Activated CD8-positive, alpha-beta T cell treated with anti-CD3 and anti-CD28 coated beads, Interleukin-2, amount 10 ng/mL, durations not matched to agents 7 days and 5 days (primary cell): ENCODE measurements at places on chromosomes 4 and X. TPM values are rescaled to one million over a fixed set of nuclear protein-coding genes. Genes with fewer than 3 reads are reported as not detected.
A peak's percentile ranks its signal among the peaks of the same experiment; 100 is the strongest.

- no peak overlapping the region for H3K4me3 ChIP-seq
- H3K27ac ChIP-seq, result no peak overlapping the region
- peaks cover 3% of the 10 kb centered on the region for H3K27me3 ChIP-seq
- no peaks in the 10 kb centered on the region for H3K36me3 ChIP-seq
- no peaks in the 10 kb centered on the region for H3K4me1 ChIP-seq
These were observed 171.8 kb upstream of the TTC29 start for GRCh38 chr4:147117431-147117830.

GRCh38 chr4:34679228-34679627, 1565.1 kb downstream of the ARAP2 start:
- H3K4me3 ChIP-seq, result no peak overlapping the region
- no peaks in the 10 kb centered on the region for H3K36me3 ChIP-seq
- no peak for DNase-seq
- H3K4me1 ChIP-seq, result no peaks in the 10 kb centered on the region

GRCh38 chr4:118888666-118889311, at the start of gene SYNPO2:
Gene SYNPO2, plus strand, starts transcription at chr4:118888854. Its CDS starts 183 bp downstream, at chr4:118889037.
- peaks cover 14% of the 10 kb centered on the region for H3K4me1 ChIP-seq
- peaks cover 43% of the 10 kb centered on the region for H3K27me3 ChIP-seq
- H3K4me3 ChIP-seq, result peak within 1 kb of the TSS; percentile 73
- H3K36me3 ChIP-seq, result no peaks in the 10 kb centered on the region
- DNase-seq, result peak; percentile 56
- H3K27ac ChIP-seq, result no peak within 1 kb of the TSS

- no peak overlapping the region for H3K4me3 ChIP-seq
- H3K4me1 ChIP-seq, result no peaks in the 10 kb centered on the region
- H3K27me3 ChIP-seq, result peaks cover 12% of the 10 kb centered on the region
- no peak overlapping the region for H3K27ac ChIP-seq
- H3K36me3 ChIP-seq, result no peaks in the 10 kb centered on the region
These were observed 88.6 kb downstream of the STOX2 start for GRCh38 chr4:183993676-183994075.

- no peak for DNase-seq
- peaks cover 80% of the 10 kb centered on the region for H3K4me1 ChIP-seq
- peak overlapping the region; percentile 72 for H3K27ac ChIP-seq
- peaks cover 88% of the 10 kb centered on the region for H3K36me3 ChIP-seq
These were observed 103.2 kb downstream of the NFKB1 start for GRCh38 chr4:102604222-102604940.

- peaks cover 45% of the 10 kb centered on the region for H3K27me3 ChIP-seq
- no peaks in the 10 kb centered on the region for H3K36me3 ChIP-seq
These were observed 39.9 kb downstream of the FAM149A start for GRCh38 chr4:186144198-186144945.

The DIPK2B gene
- total RNA-seq, result not detected

- peaks cover 4% of the 10 kb centered on the region for H3K36me3 ChIP-seq
- no peaks in the 10 kb centered on the region for H3K27me3 ChIP-seq
- H3K27ac ChIP-seq, result no peak overlapping the region
- no peak overlapping the region for H3K4me3 ChIP-seq
- no peak for DNase-seq
These were observed 41.6 kb upstream of the STIM2 start for GRCh38 chr4:26819026-26819425.

GRCh38 chr4:106369456-106370060, 980 bp upstream of the GIMD1 start:
- DNase-seq, result peak; percentile 39
- no peak overlapping the region for H3K27ac ChIP-seq
- H3K36me3 ChIP-seq, result no peaks in the 10 kb centered on the region
- peaks cover 25% of the 10 kb centered on the region for H3K27me3 ChIP-seq

The TRIM2 gene
- total RNA-seq, result 0.13 TPM

The SLC26A1 gene
- total RNA-seq, result not detected

DNA sequence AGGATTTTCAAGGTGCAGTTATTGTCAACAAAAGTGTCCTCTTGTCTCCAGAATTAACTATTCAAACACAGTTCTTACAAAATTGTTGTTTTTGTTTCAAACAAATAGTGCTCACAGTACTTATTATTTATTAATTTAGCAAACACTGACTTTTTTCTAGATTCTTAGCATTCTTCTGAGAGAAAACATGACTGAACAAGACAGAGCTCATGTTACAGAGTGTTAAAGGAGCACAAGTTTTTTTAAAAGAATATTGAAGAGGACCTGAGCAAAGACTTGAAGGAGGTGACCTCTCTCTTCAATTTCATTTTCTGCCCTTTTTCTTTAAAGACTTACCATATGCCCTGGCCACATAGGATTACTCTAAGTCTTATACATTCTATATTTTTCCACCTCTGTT, 2220.3 kb upstream of the AGA start:
- H3K4me1 ChIP-seq, result no peaks in the 10 kb centered on the region
- DNase-seq, result no peak
- no peak overlapping the region for H3K4me3 ChIP-seq
- H3K36me3 ChIP-seq, result no peaks in the 10 kb centered on the region
- H3K27ac ChIP-seq, result no peak overlapping the region
- H3K27me3 ChIP-seq, result no peaks in the 10 kb centered on the region

- no peak overlapping the region for H3K4me3 ChIP-seq
- H3K36me3 ChIP-seq, result no peaks in the 10 kb centered on the region
- H3K27ac ChIP-seq, result no peak overlapping the region
- DNase-seq, result no peak
These were observed 1.1 kb upstream of the CYTL1 start for GRCh38 chr4:5020341-5020740.

DNA sequence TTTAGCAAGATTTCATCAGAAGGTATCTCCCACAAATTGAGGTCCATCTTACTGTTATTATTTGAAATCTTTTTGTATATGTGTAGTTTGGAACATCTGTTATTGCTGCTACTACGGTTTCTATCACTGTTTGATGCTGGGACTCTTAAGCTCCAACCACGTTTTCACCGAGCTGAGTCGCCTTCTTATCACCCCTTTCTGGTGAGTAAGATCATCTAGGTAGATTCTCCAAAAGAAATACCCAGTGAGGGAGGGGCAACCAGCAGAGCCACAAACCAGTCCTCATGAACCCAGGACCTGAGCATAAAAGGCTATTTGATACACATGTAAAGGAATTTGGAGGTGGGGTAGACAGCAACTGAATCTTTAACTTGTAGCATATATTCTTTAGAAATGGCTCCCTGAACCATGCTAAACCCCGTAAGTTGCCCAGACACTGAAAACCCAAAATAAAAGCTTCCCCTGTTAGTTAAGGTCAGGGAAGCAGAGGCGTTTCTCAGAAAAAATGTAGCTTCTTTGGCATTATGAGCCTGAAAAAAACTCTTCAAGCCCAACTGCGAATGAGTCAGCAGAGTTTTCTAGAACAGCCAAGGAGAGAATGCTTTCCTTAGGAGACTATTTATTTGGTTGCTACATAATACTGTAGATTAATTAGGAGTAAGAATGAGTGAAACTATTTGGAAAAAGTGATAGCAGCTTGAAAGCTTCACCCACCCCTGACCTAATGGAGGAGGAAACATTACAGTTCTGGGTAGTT, 53.8 kb upstream of the ATXN3L start:
- no peaks in the 10 kb centered on the region for H3K36me3 ChIP-seq
- H3K4me1 ChIP-seq, result no peaks in the 10 kb centered on the region
- H3K27ac ChIP-seq, result no peak overlapping the region
- DNase-seq, result no peak

DNA sequence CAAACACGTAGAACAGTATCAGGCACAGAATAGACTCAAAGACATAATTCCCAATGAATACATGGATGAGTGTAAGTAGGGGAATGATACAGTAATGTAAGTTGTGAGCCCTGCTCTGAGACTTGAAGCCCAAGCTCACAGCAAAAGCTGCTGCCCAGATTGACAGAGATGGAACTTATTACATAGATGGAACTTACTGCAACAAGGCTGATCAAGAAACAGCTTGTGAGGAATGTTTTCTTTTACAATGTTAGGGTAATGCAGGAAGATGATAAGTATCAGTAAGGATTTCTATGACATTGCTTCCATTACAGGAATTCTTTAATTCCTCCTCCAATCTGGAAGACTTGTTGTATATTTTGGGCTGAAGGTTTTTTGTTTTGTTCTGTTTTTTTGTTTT, 278.4 kb downstream of the IL15 start:
- no peak overlapping the region for H3K27ac ChIP-seq
- no peak overlapping the region for H3K4me3 ChIP-seq
- no peaks in the 10 kb centered on the region for H3K36me3 ChIP-seq
- no peak for DNase-seq

DNA sequence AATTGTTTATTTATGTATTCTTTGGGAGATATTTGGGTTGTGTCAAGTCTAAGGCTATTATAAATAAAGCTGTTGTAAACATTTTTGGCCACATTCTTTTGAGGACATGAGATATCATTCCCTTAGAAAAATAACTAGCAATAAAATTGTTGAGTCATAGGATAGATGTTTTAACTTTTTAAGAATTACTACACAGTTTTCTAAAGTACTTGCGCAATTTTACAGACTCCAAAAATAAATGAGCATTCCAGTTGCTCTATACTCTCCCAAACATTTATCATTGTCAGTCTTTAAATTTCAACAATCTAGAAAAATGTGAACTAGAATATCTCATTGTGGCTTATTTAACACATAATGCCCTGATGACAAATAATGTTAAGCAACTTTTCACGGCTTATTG, 189.1 kb upstream of the ADGRL3 start:
- H3K4me3 ChIP-seq, result no peak overlapping the region
- DNase-seq, result no peak
- H3K36me3 ChIP-seq, result no peaks in the 10 kb centered on the region

- peaks cover 2% of the 10 kb centered on the region for H3K27me3 ChIP-seq
- peaks cover 4% of the 10 kb centered on the region for H3K36me3 ChIP-seq
- H3K27ac ChIP-seq, result peak overlapping the region; percentile 87
- DNase-seq, result no peak
- peaks cover 10% of the 10 kb centered on the region for H3K4me1 ChIP-seq
These were observed 759.2 kb downstream of the DMD start for GRCh38 chrX:32451954-32452695.

The SYN1 gene
- total RNA-seq, result 0.58 TPM

DNA sequence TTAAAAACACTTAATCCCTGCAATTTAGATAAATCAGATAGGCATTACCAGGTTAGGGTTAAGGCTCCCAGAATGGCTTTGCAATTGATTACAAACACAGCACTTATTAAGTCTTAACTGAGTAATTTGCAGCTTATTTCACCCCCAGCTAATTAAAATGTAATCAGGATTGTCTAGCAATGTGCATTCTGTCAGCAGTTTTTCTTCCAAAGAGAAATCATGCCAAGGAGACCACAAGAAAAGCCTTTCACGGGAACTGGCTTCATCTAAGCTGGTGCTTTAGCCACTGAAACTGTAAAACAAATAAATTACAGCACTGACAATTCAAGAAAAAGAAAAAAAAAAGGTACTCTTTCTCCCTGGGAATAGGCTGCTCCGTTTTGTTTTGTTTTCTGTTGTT, 2.1 kb downstream of the ANOS1 start:
- H3K36me3 ChIP-seq, result no peaks in the 10 kb centered on the region
- peaks cover 31% of the 10 kb centered on the region for H3K27me3 ChIP-seq
- H3K4me3 ChIP-seq, result no peak overlapping the region
- no peak overlapping the region for H3K27ac ChIP-seq
- no peak for DNase-seq
- no peaks in the 10 kb centered on the region for H3K4me1 ChIP-seq
